Ovary (tissue), 10 donors: ENCODE measurements at places on chromosomes 6 and 20. TPM values are rescaled to one million over a fixed set of nuclear protein-coding genes. Genes with fewer than 3 reads are reported as not detected.

GSTA3 gene
- total RNA-seq = 0.61 TPM

DNA sequence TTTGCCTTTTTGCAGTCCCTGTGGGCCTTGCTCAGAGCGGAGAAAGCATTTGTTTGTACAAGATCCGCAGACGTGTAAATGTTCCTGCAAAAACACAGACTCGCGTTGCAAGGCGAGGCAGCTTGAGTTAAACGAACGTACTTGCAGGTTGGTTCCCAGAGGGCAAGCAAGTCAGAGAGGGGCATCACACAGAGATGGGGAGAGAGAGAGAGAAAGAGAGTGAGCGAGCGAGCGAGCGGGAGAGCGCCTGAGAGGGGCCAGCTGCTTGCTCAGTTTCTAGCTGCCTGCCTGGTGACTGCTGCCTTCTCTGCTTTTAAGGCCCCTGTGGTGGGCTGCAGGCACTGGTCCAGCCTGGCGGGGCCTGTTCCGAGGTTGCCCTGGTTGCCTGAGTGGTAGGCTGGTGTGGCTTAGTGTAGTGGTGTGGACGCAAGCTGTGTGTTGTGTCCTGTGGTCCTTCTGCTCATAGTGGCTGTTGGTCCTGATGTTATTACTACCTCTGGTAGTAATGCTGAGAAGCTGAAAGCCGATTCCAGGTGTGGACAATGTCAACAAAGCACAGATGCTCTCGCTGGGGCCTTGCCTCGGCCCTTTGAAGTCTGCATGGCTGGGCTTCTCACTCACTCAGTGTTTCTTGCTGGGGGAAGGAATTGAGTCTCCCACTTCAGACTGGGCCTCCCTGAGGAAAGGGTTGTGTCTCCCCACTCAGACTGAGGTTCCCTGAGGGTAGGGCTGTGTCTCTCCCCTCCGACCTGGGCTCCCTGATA is 12.1 kb downstream of the VEGFA start:
- DNase-seq = no peak

DNA sequence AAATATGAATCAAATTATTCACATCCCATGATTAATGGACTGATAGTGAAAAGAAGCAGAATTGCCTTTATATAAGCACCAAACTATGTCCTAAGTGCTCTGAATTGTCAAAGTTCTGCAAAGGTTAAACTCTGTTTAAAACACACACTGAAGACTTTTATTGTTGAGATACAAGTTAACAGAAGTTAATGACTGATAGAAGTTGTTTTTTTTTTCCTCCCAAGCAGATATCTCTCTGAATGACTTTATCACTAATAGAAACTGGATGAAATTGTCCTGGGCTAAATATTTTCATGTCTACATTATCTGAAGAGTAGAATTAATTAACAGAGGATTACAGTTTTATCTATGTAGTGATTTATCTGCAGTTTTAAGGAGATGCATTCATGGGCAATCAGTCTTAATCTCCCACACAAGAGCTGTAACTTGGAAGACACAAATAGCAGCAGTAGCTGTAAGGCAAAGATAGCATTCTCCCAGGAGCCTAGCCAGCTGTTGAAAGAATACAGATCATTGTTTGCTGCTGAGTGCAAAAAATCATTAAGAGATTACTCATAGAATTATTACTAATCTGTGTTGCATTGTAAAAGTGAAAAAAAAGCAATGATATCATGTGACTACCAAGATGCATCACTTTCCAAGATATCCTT is 49.9 kb downstream of the BMP5 start:
- DNase-seq = no peak

DNA sequence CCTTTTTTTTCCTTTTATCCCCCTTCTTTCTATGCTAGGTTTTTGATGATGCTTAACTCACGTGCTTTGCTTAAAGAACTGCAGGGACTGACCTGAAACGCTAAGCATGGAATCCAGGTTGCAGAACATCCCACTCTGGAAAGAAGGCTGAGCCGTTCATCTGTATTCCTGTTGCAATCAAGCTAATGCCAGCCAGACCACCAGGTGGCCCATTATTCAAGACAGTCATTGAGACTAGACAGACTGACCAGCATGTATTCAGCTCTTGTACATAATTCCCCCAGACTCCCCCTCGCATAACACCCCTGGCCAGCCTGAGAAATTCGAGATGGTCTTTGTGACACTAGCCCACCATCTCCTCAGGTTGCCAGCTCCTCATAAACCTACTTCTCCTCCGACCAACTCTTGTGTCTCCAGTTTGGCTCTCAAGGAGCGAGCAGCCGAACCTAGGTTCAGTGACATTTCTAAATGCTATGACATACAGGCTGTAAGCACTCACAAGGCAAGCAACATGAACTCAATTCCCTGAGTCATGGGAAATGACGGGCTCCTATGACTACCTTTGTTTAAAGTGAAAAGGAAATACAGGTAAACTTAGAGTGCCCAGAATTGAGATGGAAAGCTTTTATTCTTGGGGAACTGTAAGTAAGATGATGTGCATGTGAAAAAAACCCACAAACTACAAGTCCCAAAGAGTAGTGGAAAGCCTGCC is 309.3 kb upstream of the CDYL start:
- no peak for DNase-seq

DNA sequence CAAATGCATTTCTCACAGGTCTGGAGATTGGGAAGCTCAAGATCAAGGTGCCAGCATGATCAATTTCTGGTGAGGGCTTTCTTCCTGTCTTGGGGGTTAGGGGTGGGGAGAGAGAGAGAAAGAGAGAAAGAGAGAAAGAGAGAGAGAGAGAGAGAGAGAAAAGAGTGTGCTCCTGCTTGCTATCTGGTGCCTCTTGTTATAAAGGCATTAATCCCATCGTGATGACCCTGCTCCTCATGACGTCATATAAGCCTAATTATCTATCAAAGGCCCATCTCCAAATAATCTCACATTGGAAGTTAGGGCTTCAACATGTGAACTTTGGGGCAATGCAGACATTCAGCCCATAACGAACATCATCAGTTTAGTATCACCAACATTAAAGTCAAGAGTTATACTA is 114.8 kb downstream of the EYA4 start:
- no peak for DNase-seq

DNA sequence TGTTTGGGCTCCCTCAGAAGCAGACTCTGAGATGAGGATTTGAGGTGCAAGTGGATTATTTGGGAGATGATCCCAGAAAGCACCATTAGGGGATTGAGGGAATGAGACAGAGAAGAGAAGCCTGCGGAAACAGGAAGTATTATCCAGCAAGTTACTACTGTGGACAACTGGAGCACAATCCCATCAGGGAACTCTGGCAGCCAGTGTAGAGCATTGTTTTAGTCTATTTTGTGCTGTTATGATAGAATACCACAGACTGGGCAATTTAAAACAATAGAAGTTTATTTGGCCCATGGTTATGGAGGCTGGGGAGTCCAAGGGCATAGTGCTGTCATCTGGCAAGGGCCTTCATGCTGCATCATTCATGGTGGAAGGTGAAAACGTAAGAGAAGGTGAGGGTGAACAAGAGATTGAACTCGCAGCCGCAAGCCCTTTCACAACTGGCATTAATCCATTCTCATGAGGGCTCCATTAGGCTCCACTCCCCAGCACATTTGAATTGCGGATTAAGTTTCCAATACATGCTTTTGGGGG is 43.5 kb upstream of the SLC9A8 start:
- no peak for DNase-seq

GRCh38 chr6:33925936-33926335 is 122.1 kb upstream of the MLN start:
- no peak for DNase-seq

DNA sequence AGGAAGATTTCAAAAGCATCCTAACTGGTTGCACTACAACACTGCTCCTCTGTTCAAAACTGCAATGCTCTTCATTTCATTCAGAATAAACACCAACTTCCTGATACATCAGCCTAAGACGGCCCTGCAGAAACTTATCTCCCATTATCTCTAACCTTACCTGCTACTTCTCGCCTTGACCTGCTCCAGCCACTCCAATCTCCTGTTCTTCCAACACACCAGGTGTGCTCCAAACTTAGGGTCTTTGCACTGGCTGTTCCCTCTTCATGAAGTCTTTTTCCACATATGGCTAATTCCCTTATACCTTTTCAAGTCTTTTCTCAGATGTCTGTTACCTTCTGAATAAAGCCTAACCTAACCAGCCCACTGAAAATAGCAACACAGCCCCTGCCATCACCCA is 32.1 kb downstream of the PHIP start:
- DNase-seq = no peak

- DNase-seq = no peak
These were observed 120.1 kb downstream of the AIG1 start for GRCh38 chr6:143180826-143181225.

GRCh38 chr6:3414327-3415081 is 42.3 kb downstream of the SLC22A23 start:
- no peak for DNase-seq

- DNase-seq = no peak
These were observed 906.8 kb downstream of the GRIK2 start for GRCh38 chr6:102300350-102300749.

- DNase-seq = no peak
These were observed 59.9 kb downstream of the ENPP1 start for GRCh38 chr6:131867744-131868143.

DNA sequence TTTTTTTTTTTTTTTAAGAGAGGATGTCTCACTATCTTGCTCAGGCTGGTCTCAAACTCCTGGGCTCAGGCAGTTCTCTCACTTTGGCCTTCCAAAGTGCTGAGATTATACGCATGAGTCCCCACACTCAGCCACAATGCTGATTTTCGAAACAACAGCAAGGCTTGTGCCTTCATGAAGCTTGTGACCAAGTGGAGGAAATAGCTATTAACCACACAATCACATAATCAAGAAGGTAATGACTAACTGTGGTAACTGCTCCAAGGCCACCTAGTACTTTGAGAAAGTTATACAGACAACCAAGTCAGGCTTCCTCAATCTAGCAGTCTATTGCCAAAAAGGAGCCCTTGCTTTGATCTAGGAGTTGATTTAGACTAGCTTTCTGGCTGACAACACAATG is 46.3 kb downstream of the SOD2 start:
- DNase-seq = no peak

DNA sequence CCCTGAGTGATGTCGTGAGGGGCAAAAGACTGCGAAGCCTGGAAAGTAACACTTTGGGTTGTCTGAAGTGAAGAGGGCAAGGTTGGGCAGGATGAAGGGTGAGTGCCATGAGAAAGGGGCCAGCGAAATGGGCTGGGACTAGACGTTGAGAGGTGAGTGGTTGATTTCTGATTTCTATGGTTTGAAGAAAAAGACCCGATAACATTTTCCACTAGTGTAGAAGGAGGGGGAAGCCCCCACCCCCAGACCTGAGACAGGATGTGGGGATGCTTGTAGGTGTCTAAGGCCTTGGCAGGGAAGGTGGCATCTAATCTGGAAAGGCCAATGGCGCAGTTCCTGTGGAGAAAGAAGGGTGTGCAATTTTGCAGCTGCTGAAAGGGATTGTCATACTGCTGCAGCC is 25.3 kb upstream of the KIF3B start:
- no peak for DNase-seq
